ENCODE measurements at places on chromosomes 13 and 19. TPM values are rescaled to one million over a fixed set of nuclear protein-coding genes. Genes with fewer than 3 reads are reported as not detected.

The DHDH gene
- polyA plus RNA-seq = 4.6 TPM

The SIGLEC8 gene
- 4.7 TPM for polyA plus RNA-seq

The DLEU7 gene
- 8.8 TPM for polyA plus RNA-seq

The ATCAY gene
- polyA plus RNA-seq = 134 TPM

The FAM32A gene
- polyA plus RNA-seq = 142 TPM

The CEACAM21 gene
- polyA plus RNA-seq = 10.7 TPM

The RNF225 gene
- polyA plus RNA-seq = not detected

The ZBTB32 gene
- polyA plus RNA-seq = 0.68 TPM

The LRG1 gene
- 0.36 TPM for polyA plus RNA-seq

The GSX1 gene
- polyA plus RNA-seq = 4.0 TPM

The ADPRHL1 gene
- polyA plus RNA-seq = 7.2 TPM

The ZNF534 gene
- 1.7 TPM for polyA plus RNA-seq

The IGFL2 gene
- polyA plus RNA-seq = not detected

The BRME1 gene
- polyA plus RNA-seq = 14.7 TPM

The ZNF135 gene
- 26.1 TPM for polyA plus RNA-seq

The FFAR3 gene
- polyA plus RNA-seq = not detected

The TEX29 gene
- 0.75 TPM for polyA plus RNA-seq

The KLF1 gene
- 0.57 TPM for polyA plus RNA-seq

The STARD13 gene
- 17.5 TPM for polyA plus RNA-seq

The PSG3 gene
- polyA plus RNA-seq = 0.55 TPM

The CACNG6 gene
- polyA plus RNA-seq = 2.4 TPM

The ZNF432 gene
- 22.4 TPM for polyA plus RNA-seq

The OR7C1 gene
- 0.14 TPM for polyA plus RNA-seq

The JAK3 gene
- polyA plus RNA-seq = 5.0 TPM

The LRRC63 gene
- polyA plus RNA-seq = 0.73 TPM

Data from spinal cord (tissue), 10 donors.